GM23338 (cell line): ENCODE measurements at places on chromosomes 1 and 21. TPM values are rescaled to one million over a fixed set of nuclear protein-coding genes. Genes with fewer than 3 reads are reported as not detected.

GRCh38 chr1:232172563-232172962 is 457.4 kb downstream of the SIPA1L2 start:
- DNase-seq, result no peak

The CLEC20A gene
- total RNA-seq, result not detected in 2 replicates

DNA sequence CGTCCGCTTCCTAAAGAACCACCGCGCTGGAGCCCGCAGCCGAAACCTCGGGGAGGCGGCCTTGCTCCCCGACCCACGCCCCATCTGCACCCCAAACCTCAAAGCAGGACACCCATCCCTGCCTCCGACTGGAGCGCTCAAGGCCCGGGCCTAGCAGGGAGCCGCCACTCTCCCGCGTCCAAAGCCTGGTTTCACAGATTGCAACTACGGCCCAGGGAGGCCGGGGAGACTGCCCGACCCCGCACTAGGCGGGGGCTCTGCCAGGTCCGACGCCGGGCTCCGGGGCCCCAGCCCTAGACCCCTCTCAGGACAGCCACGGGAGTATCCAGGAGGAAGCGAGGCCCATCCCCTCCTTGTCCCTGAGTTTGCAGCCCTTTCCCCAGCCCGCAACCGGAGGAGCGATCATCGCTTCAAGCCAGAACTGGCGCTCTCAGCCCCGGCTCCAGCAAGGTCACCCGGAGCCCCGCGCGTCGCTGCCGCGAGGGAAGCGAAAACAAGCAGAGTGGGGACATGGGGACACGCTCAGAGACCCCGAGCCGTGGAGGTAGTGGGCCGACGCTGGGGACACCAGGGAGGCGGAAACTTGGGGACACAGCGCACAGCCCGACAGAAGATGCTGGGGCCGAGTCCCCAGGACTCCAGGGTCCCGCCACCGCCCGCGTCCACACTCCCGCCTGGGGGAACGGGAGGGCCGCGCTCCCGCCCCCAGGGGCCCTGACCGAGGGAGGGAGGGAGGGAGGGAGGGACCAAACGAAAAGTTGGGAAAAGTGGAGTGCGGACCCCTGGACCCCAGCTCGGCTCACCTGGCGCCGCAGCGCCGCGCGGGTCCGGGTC is 433 bp downstream of the TMEM200B start:
- peak; percentile 47 for DNase-seq

- peak; percentile 91 for DNase-seq
Measured at GRCh38 chr21:17514124-17514845, 1.4 kb downstream of the CXADR start.

DNA sequence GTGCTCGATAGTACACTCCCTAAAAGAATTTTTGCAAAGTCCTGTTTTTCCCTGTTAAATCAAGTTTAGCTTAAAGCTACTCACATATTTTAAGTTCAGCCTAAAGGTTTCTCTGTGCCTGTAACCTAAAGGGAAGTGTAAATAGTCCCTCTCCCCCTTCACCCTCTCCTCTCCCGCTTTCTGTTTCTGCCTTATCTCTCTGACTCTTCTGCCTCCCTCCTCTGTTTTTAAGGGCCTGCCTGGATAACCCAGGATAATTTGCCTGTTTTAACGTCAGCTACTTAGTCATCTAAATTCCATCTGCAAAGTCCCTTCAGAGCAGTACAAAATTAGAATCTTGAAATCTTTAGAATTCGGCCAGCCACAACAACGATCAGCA is 92.6 kb downstream of the NID1 start:
- DNase-seq, result no peak

- DNase-seq, result no peak
Measured at GRCh38 chr1:88900883-88901282, 9.5 kb upstream of the GTF2B start.

DNA sequence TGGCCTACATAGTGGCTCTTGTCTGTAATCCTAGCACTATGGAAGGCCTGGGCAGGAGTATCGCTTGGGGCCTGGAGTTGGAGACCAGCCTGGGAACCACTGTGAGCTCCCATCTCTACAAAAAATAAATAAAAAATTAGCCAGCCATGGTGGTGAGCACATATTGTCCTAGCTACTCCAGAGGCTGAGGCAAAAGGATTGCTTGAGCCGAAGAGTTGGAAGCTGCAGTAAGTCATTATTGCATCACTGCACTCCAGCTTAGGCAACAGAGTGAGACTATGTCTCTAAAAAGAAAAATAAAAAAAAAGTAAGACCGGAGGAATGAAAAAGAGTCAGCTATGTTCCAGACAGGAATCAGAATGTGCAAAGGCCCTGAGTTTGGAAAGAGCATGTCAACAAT is 115.3 kb downstream of the CYYR1 start:
- DNase-seq, result no peak

DNA sequence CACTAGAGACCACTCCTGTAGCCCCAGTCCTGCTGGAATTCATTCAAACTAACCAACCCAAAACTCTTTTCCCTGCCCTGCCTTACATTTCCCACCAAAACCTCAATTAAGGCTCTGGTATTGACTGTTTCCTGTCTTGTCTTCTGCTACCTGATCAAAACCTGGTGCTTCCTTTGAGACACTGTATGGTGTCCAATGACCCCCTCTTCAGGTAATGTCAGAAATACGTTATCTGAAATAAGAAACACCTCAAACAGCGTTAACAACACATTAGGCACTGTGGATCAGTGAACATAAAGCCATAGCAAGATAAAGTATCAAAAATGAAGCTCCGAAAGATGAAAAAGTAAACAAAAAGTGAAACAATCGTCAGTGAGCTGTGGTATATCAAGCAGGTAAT is 343.2 kb upstream of the ZP4 start:
- no peak for DNase-seq

GRCh38 chr1:173555651-173556305 is 47.1 kb downstream of the SLC9C2 start:
- DNase-seq, result no peak
